NCI-H2081 treated with DMSO at 0.1 percent for 48 hours (cell line): ENCODE measurements at places on chromosomes 1 and 21.

- no peak for DNase-seq
Observed at GRCh38 chr1:181100015-181100905, 11.8 kb downstream of the IER5 start.

- no peak for DNase-seq
Observed at GRCh38 chr1:201385299-201385891, 7.9 kb upstream of the TNNT2 start.

GRCh38 chr1:94425821-94426484 is 7.8 kb downstream of the ABCD3 start:
- no peak for DNase-seq

GRCh38 chr1:30733493-30733892 is 10.1 kb upstream of the MATN1 start:
- no peak for DNase-seq

DNA sequence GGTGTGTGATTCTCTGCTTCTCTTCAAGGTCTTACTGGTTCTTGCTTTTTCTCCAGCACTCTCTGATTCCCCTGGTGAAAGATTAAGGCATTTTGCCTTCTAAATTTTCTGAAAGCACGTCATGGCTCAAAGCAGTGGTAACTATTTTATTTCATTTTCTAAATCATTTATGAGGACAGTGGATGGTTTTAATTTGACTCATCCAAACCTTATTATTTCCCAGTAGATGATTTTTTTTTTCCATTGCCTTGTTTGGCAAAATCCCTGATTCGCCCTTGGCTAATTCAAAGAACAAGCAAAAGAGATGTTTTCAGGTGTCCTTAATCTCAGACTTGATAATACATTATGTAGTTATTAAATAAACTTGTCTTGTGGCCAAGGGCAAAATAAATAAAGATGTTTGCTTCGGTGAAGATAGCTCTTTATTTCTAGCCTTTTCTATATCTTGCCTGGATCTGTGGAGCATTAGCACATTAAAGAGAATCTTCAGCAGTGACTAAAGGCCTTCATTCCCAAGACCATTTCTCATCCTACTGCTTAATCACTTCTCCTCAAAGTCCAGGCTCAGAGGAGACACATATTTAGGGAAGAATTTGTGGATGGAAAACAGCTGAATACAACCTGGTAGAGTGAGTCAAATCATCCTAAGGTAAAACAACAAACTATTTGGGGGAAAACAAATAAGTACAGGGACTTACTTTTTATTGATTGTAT is 359.8 kb downstream of the DUSP10 start:
- DNase-seq = no peak

DNA sequence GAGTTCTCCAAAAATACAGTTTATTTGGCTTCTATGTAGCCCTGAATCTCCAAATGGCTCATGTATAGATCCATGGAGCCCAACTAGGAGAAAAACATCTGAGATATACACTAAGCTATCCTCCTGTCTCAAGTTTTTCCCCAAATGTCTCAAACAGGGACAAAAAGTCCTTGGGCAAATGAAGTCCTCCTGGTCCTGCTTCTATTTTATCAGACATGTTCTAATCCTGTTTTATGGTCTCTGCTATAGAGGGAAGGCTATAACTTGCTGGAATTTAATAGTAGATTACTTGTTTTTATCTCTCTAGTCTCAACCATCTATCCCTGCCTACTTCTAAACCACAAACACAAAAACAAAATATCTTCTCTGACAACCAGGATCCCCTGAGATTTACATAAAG is 26.9 kb downstream of the CRP start:
- no peak for DNase-seq

- DNase-seq = no peak
Observed at GRCh38 chr1:25209516-25209915, 22.8 kb downstream of the SYF2 start.
